ENCODE measurements at places on chromosomes 7 and 10.

DNA sequence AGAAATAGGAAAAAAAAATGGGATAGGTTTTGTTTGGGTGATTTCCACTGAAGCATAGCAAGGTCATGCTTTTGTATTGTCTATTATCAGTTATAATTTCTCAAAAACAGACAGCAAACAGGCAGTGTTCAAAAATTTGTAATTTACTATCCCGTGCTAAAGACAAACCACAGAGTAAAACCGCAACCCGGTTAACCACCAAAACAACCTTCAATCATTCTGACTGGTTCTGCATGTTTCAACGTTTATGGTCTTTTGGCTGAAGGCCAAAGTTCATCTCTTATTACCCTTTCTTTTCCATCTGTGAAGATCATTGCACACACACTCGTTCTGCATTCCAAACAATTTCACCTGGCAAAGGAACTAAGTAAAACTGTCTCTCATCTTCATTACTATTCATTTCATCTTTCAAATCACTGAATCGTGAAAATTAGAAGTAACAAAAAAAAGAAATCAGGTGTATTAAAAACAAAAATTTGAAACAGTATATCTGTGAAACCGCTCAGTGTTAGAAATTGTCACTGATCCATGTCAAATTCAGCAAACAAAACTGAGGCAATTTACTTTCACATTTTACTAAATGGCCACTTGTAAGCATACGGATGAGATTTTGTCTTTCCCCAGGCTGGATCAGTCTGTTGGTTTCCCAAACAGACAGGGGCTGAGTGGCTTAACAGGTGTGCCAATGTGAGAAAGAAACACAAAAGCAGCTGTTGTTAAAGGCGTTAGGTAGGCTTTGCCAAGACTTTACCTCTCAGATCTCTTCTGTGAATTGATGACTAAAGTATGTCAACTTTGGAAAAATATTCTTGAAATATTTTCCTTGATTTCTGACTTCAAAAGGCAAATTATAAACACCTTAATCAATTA is 539.6 kb downstream of the CNTNAP2 start:
- DNase-seq, result no peak

DNA sequence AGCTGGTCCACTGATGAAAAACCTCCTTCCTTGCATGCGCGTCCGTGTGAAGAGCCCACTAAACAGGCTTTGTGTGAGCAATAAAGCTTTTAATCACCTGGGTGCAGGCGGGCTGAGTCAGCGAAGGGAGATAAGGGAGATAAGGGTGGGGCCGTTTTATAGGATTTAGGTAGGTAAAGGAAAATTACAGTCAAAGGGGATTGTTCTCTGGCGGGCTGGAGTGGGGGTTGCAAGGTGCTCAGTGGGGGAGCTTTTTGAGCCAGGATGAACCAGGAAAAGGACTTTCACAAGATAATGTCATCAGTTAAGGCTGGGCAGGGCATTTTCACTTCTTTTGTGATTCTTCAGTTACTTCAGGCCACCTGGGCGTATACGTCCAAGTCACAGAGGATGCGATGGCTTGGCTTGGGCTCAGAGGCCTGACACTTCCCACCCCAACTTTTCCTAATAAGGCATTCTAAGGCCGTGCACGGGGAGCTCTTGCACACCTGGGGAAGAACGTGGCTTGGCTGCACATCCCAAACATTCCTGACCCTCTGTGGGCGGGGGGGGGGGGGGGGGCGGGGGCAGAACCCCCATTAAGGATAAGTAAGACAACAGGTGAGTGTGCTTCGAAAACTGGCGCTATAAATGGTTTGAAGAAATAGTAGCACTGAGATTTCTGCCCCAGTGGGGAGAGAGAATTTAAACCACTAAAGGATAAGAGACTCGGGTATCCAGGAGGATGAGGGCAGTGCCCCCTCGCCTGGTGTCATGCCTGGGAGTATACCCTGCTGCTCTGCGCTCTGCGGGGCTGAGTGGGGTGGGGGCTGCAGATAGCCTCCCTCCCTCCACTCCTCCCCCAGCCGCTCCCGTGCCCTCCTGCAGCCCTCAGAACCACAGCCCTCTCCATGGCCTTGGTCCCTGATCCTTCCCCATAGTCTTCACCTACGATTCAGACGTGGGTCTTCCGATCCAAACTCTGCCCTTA is 217.6 kb downstream of the MLLT10 start:
- no peak for DNase-seq

DNA sequence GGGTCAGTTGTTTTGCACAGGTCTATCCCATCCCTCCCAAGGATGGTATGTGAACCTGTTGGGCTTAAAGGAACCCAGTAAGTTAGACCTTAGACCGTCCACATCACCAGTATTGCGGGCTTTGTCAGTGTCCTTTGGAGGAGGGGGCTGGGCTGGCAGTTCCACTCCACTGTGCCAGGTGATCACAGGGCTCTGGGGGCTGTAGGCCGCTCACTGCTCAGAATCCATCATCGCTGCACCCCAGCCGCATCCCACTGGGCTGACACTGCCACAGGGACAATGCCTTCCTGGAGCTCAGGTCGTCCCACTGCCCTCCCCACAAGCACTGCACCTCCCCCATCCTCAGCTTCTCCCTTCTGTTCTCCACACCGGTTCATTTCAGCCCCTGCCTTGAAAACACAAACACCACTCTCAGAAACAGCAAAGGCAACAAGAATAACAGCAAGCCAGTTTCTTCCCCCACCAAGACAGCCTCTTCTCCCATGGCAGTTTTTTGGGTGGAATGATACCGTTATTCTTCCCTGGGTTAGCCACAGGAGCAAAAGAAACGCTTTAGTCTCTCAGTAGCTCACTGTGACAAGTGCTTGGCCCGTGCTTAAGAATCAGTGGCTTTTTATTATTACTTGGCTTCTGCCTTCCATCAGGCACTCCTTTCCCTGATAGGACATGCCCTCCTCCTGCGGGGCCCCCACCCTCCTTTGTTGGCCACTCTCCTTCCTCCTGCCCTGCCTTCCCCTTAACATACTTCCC is 111.2 kb downstream of the GRK5 start:
- DNase-seq, result no peak

DNA sequence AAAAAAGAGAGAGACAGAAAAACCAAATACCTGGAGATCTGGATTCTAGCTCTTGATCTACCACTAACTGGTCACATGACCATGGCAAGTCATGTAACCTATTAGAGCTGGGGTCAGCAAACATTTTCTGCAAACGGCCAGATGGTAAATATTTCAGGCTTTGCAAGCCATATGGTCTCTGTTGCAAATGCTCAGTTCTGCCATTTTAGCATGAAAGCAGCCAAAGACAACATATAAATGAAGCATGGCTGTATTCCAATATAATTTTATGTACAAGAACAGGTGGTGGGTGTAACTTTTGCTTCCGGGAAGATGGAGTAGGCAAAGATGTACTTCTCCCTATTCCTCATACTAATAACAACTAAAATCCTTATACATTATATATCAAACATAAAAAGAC is 6.7 kb downstream of the FRA10AC1 start:
- no peak for DNase-seq

Measured in stimulated activated CD4-positive, alpha-beta T cell treated with anti-CD3 and anti-CD28 coated beads, Interleukin-2, amount 100 ng/mL, for 24 hours (primary cell).